Activated CD4-positive, alpha-beta T cell treated with anti-CD3 and anti-CD28 coated beads, Interleukin-2, amount 10 ng/mL, durations not matched to agents 24 days and 14 days (primary cell): ENCODE measurements at places on chromosomes 2 and 18.

DNA sequence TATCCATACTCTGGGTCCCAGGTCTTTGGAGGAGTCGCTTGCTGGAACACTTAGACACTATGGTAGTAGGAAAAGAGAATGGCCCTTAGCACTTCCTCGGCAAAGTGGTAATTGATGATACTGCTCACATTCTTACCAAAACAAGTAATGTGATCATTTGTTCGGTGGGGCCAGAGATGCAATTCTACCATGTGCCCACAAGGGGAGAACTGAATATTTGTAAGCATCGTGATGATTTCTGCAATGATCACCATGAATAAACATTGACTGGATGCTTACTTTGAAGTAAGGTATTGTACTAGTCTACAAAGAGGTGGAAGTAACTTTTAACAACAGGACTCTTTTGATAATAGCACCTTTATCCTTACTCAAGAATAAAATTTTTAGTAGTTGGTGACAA lies 109.7 kb downstream of the CD8B2 start:
- no peak for DNase-seq

DNA sequence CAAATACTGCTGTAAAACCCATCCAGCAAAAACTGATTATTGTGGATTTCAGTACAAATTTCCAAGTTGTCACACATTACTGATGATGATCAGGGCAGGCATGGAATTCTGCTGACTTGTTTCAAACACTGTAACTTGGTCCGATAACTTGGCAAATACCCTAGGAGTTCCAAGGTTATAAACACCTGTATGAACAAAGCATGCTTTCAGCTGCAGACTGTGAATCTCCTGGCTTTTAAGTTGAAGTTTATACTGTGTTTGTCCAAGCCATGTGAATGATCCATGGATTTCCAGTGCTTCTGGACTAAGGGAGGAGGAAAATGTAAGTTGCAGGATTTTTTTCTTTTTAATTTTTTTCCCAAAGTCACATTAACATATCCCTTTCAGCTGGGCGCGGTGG lies 70.0 kb upstream of the SLC25A52 start:
- DNase-seq = no peak

GRCh38 chr2:119701352-119701751 lies 22.4 kb downstream of the TMEM177 start:
- DNase-seq = no peak

GRCh38 chr2:23420840-23421476 lies 36.0 kb downstream of the KLHL29 start:
- DNase-seq = no peak

DNA sequence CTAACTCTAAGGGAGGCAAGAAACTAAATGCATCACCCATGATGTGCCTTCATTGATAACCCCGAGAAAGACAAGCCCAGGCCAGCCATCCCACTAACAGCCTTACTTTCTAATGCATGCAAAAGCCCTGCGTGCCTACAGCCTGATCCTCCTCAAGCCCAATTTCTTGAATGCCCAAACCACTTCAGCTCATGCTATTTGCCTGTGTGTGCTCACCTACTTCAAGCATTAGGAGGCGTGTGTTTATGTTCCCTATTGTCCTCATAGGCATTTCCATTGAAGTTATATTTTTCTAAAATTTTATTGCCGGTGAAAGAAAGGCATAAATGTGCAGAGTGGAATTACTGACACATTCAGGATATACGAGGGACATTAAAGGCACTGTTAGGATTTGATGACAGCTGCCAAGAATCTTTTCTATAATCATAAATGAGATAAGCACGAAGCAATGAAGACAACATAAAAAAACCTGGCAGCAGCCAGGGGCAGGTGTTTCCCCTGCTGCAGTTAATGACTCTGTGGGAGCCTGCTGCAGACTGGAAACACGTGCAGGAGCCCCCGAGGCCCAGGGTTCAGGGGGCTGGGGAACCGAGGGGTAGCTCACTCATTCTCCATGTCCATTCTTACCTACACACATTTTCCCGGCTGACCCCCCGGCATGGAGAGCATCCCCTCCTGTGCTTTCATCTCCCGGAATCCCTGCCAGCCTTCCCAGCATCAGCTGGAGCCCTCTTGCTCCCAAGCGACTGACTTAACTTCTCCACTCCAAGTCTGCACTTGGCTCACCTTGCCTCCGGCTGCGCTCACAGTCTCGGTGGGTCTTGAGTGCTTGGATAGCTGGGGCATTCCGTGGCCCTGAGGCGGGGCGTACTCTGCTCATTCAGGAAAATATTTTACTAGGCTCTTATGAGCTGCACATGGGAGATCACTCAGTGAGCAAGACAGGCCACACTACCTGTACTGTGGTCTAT lies 292.3 kb upstream of the SIX2 start:
- DNase-seq = no peak

DNA sequence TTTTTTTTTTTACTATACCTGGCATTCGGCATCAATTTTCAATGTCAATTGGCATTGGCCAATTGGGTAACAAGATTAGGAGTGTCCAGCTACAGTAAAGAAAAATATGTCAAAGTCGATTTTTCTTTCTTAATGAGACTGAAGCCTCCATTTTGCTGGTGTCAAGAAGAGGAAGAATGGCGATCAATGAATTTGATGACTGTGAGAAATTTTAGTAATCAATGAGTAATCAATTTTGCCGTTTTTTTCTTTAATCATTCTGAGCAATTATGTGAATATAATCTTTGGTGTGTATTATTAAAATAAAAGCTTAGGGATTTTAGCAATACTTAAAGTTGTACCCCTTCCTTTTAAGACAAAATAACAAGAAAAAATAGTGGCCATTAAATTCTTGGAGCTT lies 69.7 kb downstream of the TMEM200C start:
- DNase-seq = no peak

DNA sequence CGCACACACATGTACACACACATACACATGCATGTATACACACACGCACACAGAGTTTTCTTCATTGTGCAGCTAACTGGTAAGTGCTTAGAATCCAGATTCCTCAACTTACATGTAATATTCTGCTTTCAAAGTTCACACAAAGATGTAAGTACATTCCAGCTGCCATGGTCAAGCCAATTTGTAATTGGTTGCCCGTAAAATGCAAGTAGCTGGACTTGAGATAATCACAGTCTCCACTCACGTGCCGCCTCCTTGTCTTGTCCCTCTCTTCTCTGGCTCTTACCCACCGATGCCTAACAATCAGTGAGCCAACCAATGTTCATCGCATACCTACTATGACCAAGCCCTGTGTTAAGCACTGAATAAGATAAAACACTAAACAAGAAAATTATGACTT lies 77.8 kb downstream of the SOCS6 start:
- no peak for DNase-seq

DNA sequence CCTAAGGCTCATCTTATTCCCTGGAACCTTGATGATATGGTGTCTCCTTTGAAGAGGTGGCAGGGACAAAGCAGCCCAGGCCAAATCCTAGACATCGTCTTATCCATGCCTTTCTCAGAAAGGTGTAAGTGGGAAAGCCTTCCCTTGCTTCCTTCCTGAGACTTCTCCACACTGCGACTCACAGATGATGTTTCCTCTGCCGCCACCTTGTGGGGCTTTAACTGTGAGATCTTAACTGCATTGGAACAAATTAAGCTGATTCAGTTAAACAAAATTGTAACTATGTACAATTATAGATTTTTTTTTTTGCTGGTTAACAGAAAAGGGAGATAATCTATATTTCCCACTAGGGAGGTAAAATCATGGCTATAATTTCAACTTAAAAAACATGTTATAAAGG lies 10.0 kb upstream of the GCA start:
- DNase-seq = peak; percentile 76

DNA sequence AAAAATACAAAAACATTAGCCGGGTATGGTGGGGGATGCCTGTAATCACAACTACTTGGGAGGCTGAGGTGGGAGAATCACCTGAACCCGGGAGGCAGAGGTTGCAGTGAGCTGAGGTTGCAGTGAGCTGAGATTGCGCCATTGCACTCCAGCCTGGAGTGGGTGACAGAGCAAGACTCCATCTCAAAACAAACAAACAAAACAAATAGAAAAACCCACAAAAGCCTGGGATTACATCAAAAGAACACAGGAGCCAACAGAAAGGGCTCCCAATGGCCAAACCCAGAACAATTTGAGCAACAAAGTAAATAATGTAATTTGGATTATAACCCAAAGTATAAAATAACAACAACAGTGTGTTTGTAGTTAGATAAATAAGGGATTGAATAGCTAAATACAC lies 159.8 kb downstream of the UXS1 start:
- no peak for DNase-seq

GRCh38 chr2:168256448-168256847 lies 9.1 kb upstream of the STK39 start:
- no peak for DNase-seq

GRCh38 chr2:72770879-72771461 lies 54.9 kb downstream of the EXOC6B start:
- DNase-seq = peak; percentile 91

DNA sequence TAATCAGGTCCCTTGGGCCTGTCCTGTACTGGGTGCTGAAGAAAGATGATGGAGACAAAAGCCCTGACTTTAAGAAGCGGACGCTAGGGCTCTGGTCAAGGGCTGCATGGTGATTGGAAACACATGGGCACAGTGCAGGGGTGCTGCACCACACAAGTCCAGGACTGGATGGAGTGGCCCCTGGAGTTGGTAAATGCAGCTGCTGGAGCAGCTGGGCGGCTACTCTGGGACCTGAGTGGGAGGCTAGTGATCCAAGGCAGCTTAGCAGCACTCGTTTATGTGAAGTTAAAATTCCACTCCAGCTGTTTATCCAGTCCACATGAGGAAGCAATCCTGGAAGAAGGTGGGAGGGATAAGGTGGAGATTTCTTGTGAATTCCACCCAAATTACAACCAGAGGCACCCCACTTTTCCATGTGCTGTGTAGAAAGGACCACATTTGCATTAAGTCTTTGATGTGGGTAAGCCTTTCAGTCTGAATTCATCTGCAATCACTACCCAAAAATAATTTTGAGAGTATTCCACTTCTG lies 24.9 kb downstream of the MERTK start:
- no peak for DNase-seq
